ENCODE measurements at places on chromosomes 16 and 17.

DNA sequence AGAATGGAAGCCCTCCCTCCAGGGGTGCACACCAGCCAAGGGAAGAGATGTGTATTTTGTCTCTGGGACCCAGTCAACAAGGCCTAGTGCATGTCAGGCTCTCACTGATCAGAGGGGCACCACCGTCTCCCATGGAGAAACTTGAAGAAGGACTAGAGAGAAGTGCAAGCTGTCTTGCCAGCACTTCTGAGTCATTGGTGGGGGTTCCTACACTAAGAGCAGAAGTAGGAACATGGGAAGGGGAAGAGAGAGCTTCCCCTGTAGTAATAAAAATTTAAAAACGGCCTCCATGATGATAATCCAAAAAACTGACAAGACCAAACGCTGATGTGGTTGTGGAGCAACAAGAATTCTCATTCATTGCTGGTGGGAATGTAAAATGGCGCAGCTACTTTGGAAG, 46.3 kb downstream of the DYNLRB2 start:
- DNase-seq = no peak

- DNase-seq = no peak
These were observed 1.1 kb upstream of the CAPN15 start for GRCh38 chr16:526181-527014.

DNA sequence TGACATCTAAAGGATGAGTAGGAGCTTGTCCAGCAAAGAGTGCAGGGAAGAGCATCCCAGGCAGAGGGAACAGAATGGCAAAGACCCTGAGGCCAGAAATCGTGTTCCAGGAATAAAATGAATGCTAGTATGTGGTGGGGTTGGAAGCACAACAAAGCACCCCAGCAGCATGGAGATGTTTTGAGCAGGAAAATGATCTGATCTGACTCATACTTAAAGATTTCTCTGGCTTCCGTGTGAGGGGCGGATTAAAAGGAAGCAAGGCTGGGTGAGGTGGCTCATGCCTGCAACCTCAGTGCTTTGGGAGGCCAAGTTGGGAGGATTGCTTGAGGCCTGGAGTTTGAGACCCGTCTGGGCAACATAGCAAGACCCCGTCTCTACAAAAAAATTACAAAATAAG, 2.3 kb downstream of the SLC5A11 start:
- no peak for DNase-seq

- DNase-seq = no peak
These were observed 63.5 kb upstream of the TEX2 start for GRCh38 chr17:64326420-64327054.

- DNase-seq = no peak
These were observed 139.4 kb upstream of the TBX2 start for GRCh38 chr17:61260071-61260797.

GRCh38 chr16:68022728-68023537, at the start of the genes DDX28 and DUS2:
Gene DDX28 (minus strand): TSS chr16:68023232. CDS start chr16:68023202, 30 bp downstream.
Gene DUS2 (plus strand): TSS chr16:68023284. CDS start chr16:68038024, 14,740 bp downstream.
- DNase-seq = peak; percentile 87

DNA sequence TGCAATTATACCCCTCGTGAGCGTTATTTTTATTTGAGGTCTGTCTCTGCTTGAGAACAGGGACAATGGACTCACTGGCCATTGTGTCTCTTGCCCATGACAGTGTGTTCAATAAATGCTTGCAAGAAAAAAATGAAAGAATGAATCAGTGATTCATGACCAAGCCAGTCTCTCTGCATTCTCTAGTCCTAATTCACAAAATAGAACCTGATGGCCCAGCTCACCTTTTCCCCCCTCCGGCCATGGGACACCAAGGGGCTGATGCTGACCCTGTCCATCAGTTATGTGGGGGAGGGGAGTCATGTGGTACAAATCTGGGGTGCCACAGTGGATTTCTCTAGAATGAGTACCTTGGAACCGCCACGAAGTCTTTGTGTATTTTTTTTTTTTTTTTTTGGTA, 38.2 kb downstream of the CCDC42 start:
- no peak for DNase-seq

GRCh38 chr16:81095653-81095952, 592 bp downstream of the GCSH start:
- no peak for DNase-seq

DNA sequence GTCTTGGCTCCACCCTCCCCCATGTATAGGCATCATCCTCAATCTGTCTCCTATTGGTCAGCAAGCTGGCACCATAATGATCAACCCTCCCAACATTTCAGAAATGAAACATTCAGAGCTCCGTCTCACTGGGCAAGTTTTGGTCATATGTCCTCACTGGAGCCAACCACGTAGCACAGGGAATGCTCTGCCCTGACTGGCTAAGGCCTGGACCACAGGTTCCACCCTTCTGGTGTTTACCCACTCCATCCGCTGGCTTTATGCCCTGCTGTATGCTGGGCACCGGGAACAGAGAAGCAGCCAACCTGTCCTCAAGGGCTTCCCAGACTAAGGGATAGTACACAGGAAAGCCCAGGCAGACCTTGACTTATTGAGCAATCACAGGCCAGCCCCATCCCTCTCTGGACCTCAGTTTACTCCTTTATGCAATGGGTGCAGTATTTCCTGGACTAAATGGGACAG, 20.5 kb downstream of the MYO15A start:
- no peak for DNase-seq

- no peak for DNase-seq
These were observed 12.6 kb downstream of the MAF start for GRCh38 chr16:79587897-79588296.

- peak; percentile 84 for DNase-seq
These were observed at the start of gene AURKB for GRCh38 chr17:8209907-8210760. Gene AURKB (minus strand): TSS chr17:8210575. CDS start chr17:8210224, 351 bp downstream.

DNA sequence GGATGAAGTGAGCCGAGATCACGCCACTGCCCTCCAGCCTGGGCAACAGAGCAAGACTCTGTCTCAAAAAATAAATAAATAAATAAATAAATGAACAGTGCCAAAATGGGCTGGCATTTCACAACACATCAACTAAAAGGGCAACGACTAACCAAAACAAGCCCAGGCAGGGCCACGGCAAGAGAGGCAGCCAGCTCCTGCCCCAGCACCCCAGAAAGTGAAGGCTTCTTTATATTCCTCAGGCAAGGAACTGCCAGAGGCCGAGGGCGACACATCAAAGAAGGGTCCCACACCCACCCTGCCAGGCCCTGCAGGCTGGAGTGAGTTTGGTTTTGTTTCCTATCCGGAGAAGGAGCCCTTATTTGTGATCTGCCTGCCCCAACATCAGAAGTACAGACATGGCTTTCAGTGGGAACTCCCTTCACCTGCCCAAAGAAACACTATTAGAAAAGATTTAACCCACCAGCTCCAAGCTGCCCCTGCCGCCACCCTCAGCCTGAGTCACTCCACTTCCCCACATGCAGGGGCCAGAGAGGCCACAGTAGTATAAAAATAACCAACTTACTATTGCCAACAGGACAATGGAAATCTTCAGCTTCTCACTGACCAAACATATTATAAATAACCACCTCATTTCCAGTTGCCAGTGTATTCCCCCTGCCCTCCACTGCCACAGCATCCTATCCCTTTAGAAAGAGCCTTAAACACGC, 8.0 kb downstream of the FBXO31 start:
- no peak for DNase-seq

DNA sequence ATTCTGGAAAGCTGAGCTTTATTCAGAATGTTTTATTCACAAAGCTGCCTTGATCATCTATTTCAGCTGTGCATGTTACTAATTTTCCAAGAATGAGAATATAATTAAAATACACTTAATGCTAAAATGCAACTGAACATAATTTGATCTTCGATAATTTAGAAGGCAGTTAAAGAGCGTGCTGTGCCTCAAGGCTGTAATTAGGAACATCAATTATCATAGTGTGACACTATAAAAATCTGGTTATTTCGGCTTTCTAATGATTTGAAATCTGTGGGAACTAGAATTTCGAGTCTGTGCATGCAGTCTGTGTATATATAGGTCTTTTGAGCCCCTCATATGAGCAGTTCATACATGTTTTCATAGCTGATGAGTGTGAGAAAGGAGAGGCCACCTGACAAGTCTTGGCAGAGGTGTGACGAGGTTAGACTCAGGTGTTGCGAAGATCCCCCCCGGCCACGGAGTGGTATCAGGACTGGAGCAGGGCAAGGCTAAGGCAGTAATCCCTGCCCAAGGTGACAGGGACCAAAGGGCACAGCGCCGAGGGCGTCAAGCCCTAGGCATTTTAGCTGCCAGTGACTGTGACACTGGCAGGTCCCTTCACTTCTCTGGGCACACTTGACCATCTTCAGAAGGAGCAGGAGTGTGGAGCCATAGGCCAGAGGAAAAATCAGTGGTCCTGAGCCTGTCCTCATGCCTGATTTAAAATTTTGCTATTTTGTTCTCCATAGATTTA, 328.5 kb downstream of the SNX29 start:
- no peak for DNase-seq

DNA sequence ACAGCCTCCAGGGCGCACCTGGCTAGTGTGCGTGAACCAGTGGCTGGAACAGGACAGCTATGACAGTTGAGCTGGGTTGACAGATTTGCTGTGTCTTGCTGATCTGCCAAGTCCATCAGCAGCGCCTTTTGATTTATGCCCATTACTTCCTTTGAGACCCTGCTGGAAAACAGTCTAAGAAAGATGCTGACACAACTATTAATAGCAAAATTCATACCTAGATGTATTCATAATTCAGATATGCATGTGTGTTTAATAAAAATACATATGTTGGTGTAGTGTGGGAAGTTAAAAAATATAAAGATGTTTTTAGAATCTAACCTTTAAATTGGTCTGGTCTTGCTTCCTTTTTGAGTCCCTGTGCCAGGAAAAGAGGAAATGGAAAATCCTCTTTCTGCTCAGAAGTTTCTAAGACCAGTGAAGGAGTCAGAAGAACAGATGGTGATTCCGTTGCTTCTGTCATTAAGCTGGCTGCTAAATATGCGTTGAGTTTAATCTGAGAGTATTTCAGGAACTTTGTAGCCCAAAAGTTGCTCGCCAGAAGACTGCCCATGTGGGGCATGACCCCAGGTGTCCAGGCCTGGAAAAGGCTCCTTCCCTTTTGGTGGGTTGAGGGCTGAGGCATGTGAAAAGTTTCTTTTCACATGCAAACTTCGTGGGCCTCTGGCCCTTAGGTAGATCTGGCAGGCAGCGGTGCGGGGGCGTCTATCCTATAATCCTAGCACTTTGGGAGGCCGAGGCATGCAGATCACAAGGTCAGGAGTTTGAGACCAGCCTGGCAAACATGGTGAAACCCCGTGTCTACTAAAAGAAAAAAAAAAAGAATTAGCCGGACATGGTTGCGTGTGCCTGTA, 40.0 kb upstream of the ENDOV start:
- no peak for DNase-seq

GRCh38 chr17:27603880-27604794, 26.9 kb upstream of the LGALS9 start:
- no peak for DNase-seq

- DNase-seq = no peak
These were observed 86.0 kb upstream of the LHX1 start for GRCh38 chr17:36851250-36851649.

GRCh38 chr16:55329791-55330428, 5.9 kb downstream of the IRX6 start:
- no peak for DNase-seq

DNA sequence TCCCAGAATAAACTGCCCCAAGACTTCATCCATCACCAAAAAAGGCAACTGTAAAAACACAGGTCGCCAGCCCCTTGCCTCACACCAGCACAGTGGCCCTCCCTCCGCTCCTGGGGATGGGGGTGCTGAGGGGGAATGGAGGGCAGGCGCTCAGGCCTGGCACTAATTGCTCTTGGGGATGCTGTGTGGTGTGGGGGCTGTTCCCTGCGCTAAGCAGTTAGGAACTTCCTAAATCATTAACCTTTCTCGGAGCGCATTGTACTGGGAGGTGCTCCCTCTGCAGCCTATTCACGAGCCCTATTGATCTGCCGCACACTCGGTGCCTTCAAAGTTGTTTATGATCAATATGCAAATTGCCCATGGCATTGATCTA, 199.9 kb downstream of the ZFHX3 start:
- DNase-seq = no peak

- DNase-seq = no peak
These were observed 27.5 kb downstream of the TRPV2 start for GRCh38 chr17:16442594-16443510.

DNA sequence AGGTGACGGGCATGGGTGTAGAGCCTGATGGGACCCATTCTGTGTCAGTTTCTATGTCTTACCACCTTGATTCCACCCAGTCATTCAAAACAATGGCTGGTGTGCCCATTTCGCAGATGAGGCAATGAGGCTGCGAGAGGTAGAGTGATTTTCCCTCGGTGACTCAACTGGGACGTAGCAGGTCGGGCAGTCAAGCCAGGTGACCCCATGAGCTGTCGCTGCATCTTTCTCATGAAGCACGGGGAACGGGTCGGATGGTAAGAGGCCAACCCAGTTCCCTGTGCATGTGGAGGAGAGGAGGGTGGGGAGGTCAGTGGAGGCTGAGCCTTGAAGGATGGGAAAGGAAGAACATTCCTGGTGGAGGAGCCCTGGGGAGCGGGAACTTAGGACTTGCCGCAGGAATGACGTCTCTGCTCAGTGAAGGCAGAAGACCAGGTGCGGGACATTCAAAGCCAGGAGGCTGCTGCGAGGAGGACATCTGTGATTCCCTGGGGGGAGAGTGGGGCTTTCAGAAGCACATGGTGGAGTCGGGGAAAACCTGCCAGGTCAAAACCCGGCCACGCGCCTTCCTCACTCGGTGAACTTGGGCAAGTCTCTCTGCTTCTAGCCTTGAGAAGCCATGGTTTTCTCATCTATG, 1.1 kb downstream of the IL21R start:
- no peak for DNase-seq

- no peak for DNase-seq
These were observed 40.6 kb upstream of the XYLT1 start for GRCh38 chr16:17511340-17511739.

- no peak for DNase-seq
These were observed 2.0 kb upstream of the SCN4A start for GRCh38 chr17:63974594-63975192.

GRCh38 chr17:55624772-55625433, 97.8 kb downstream of the TMEM100 start:
- no peak for DNase-seq

- no peak for DNase-seq
These were observed 11.2 kb downstream of the CD300LB start for GRCh38 chr17:74520016-74520434.

GRCh38 chr17:60333628-60334031, 58.3 kb downstream of the USP32 start:
- DNase-seq = no peak

GRCh38 chr16:11398851-11399250, 53.6 kb downstream of the RMI2 start:
- DNase-seq = no peak

DNA sequence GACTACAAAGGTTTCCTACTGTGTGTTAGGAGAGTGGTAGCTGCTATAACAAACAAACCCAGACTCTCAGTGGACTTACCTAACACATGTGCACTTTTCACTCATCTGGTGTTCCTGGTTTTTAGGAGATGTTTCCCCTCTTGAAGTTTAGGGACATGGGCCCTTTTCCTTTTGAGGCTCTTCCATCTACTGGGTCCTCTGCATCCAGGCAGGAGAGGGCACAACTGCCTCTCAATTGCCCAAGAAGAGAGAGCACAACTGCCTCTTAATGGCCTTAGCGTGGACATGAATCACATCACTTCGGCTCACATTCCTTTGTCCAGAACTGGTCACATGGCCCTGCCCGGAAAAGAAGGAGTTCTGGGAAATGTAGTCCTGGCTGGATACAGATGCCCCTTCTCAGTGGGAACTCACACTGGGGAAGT, 9.8 kb upstream of the TNRC6C start:
- DNase-seq = no peak

- no peak for DNase-seq
These were observed at the start of gene GGT6 for GRCh38 chr17:4560421-4560820. Gene GGT6 (minus strand): TSS chr17:4560577. CDS start chr17:4560521, 56 bp downstream.

- DNase-seq = no peak
These were observed 477.1 kb downstream of the TOX3 start for GRCh38 chr16:52069866-52070265.

Measured in stimulated activated CD8-positive, alpha-beta memory T cell treated with anti-CD3 and anti-CD28 coated beads, Interleukin-2, amount 100 ng/mL, for 48 hours (primary cell).